ENCODE measurements at places on chromosomes 7 and 10.

GRCh38 chr10:78416031-78417011 lies 382.7 kb downstream of the RPS24 start:
- DNase-seq, result peak; percentile 71

- no peak for DNase-seq
These were observed 85.8 kb upstream of the ADAM12 start for GRCh38 chr10:126474031-126474430.

DNA sequence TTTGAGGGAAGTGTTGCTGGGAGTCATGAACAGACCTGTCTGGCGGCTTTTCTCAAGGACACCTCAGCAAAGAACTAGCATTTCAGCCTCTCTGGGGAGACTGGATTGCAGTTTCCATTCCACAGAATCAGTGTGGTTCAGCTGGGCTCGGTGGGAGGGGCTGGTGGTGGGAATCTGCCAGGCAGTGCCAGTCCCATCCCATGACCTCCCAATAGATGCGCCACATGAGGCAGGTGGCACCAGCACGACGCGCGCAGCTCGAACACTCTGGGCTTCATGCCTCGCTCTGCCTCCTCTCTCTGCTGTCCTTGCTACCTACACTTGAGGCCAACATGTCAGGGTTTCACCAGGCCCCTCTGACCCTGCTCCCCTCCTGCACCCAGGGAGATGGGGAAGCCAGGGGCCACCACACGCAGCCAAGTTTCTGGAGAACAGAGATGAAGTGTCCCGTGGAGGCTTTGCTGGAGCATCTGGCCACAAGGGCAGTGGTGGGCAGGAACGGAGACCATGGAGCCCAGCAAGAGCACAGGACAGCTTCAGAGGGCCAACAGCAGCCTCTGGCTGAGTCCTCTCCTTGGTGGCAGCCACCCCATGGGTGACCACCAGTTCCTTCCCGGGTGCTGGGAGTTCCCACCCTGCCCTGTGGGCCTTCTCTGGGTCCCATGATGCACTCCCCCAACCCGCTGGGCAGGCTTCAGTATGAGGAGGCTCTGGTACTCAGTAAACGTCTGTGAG lies 2.3 kb downstream of the NACAD start:
- DNase-seq, result no peak

- no peak for DNase-seq
These were observed 31.7 kb upstream of the SYPL1 start for GRCh38 chr7:106143711-106144337.

DNA sequence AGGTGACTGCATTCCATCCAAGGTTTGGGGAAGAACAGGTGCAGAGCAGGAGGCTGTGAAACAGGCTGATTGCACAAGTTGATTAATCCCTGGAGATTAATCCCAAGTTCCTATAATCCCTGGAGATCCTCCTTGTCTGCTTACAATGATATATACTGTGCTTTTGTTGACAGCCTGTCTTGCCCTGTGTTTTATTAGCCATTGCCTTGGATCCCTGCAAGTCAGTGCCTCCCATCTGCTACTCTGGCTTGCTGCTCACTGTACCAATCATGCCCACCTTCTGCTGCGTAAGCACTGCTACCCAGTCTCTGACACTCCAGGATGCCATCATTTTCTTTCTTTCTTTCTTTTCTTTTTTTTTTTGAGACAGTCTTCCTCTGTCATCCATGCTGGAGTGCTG lies 65.4 kb downstream of the ANKRD61 start:
- no peak for DNase-seq

GRCh38 chr10:122264436-122264835 lies 6.7 kb upstream of the BTBD16 start:
- DNase-seq, result no peak

DNA sequence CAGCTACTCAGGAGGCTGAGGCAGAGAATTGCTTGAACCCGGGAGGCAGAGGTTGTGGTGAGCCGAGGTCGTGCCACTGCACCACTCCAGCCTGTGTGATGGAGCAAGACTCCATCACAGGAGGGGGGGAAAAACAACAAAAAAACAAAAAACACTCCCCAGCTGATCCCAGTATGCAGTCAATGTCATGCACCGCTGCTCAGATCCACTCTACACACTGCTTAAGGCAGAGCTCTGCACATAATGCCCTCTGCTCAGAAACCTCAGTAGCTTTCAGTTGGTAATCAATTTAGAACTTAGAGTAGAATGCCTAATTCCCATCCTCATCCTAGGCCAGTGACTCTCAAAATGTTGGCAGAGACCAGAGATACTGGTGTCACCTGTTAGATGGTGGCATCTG lies 43.9 kb downstream of the PDSS1 start:
- no peak for DNase-seq

- no peak for DNase-seq
These were observed 131.1 kb upstream of the PTN start for GRCh38 chr7:137474540-137475026.

DNA sequence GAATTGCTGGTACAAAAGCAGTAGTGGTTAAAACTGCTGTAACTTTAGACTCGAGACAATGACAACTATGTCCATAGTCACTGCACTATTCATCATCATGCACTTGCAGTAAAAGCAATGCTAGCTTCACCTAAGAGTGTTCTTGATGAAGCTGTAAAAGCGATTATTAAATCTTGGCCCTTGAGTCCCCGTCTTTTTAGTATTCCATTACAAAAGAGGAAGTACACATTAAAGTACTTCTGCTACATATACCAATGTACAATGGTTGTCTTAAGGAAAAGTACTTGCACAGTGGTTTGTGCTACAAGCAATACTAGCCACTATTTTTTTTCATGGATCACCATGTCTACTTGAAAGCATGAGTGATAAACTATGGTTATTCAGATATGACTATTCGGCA lies 78.3 kb downstream of the ATAD1 start:
- no peak for DNase-seq

GRCh38 chr7:138900035-138900828 lies 81.0 kb downstream of the KIAA1549 start:
- no peak for DNase-seq

DNA sequence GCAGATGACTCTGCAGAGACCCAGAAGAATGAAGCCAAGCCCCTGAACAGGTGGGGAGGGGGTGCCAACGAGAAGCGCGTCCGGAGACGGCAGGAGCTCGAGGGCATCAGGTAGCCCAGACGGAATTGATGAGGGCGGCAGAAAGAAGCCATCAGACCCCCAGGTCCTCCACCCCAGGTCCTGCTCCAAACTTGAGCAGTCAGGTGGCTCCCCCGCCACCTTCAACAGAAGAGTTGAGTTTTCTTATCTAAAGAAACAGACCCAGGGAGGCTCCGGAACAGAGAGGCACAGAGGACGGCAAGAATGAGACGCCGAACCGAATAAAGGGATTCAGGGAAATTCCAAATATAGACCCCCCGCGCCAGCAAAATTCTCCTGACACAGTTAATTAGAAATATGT lies 22.2 kb downstream of the RGS10 start:
- no peak for DNase-seq

DNA sequence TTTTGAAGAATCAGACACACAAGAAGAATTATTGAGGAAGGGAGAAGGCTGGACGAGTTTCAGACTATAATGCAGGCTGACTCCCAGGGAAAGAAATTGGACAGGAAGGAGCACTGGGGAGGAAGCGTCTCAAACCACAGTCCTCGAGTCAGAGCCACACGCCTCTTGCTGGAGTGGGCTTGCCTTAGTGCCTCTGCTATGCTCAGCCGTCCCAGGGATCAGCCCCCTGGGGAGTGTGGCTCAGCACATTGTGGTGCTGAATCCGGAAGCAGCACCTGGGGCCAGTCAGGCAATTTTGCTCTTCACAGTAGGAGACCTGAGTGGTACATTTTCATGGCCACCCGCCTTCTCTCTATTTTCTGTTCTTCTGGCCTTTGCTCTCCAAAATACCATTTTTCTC lies 67.4 kb upstream of the SLC35G1 start:
- no peak for DNase-seq

GRCh38 chr10:83603708-83604107 lies 535.6 kb upstream of the GHITM start:
- DNase-seq, result no peak

- DNase-seq, result no peak
These were observed 1080.9 kb downstream of the SORCS1 start for GRCh38 chr10:106083572-106083971.

DNA sequence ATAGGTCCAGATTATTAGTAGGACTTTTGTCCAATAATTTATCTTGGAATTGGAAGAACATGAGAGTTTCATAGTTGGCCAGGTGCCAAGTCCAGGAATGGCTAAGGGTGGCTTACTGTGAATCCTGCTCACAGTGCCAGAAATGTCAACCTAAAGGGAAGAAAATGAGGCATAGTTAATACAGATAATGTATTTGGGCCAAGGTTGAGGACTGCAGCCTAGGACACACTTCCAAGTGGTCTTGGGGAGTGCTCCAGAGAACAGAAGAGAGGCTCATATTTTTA lies 78.2 kb downstream of the MAPK8 start:
- DNase-seq, result no peak

DNA sequence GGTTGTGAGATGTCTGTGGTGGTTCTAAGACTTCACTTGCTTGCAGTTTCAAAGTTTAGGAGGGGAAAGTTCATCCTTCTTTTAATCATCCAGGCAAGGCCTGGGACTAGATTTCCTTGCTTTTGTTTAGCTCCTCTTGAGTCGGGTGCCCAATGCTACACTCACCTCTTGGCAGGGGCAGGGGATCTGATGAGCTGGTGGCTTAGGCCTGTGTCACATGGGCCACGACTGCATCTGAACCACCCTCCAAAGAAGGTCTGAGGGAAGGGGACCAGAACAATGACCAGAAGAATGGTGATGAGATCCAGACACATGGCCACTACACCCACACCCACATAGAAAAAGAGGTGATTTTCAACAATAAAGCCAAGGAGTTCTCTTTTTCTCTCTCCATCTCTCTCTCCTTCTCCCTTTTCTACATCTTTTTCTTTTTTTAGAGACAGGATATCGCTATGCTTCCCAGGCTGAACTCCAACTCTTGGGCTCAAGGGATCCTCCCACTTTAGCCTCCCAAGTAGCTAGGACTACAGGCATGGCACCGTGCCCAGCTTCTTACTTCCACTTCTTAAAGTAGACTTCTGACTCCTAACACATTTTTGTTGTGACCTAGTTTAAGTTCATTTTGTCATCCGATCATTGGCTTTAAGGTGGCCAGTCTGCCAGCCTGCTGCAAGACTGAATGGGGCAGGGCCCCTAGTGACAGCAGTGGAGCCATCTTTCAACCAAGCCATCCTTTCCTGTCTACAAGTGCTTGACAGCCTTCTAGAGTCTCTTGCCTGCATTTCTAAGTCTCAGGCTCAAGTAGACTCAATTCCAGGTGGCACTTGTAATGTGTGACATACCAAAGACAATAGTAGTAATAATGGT lies 350.9 kb downstream of the RNLS start:
- no peak for DNase-seq

DNA sequence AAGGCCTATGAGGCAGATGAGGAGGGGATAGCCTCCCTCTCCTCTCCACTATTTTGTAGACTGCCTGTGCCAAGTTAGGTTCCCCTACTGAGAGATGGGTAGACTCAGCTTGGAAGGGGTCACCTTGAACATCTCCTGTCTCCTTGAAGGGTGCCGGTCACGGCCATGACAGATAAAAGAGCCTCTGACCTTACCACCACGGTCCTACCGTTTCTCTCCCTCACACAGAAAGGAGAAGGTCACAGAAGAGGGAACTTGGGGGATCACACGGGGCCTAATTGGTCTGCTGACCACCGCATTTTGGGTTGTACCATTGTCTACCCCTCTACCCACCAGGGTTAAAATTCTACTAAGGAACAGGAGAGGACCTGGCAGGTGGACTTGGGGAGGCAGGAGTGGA lies 17.0 kb downstream of the PRSS2 start:
- DNase-seq, result no peak

GRCh38 chr10:95501203-95502094 lies 59.7 kb downstream of the SORBS1 start:
- DNase-seq, result no peak

DNA sequence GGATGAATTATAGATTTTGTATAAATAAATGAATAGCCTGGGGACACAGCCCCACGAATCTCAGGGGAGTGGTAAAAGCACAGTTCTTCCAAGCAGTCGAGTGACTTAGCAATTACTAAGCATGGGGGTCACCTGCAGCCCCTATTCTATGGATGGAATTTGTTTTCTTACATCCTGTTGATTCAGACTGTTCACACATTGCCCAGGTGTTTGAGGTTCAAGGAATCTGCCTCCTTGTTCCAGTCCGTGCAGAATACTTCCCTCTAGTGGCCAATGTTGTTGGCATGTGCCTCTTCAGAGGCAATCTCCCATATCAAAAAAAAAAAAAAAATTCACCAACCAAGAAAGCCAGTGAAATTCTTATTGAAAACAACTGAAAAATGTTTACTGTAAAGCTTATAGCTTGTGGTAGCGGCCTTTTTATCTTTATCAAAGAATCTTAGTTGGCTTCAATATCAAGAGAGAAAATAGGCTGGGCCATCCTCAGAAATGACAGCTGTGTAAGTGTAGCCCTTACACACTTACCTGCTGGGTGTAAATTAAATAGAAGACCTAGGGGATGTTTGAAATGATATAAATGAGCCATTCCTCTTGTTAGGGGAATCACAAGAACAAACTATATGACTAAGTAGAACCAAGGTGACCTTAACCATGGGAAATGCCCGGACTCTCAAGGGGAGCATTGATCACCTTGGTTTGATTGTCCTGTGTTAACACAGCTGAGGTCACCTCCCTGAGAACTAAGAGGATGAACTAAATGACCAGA lies 7.8 kb downstream of the LIPM start:
- peak; percentile 22 for DNase-seq

GRCh38 chr7:26792576-26792975 lies 71.8 kb downstream of the SKAP2 start:
- no peak for DNase-seq

DNA sequence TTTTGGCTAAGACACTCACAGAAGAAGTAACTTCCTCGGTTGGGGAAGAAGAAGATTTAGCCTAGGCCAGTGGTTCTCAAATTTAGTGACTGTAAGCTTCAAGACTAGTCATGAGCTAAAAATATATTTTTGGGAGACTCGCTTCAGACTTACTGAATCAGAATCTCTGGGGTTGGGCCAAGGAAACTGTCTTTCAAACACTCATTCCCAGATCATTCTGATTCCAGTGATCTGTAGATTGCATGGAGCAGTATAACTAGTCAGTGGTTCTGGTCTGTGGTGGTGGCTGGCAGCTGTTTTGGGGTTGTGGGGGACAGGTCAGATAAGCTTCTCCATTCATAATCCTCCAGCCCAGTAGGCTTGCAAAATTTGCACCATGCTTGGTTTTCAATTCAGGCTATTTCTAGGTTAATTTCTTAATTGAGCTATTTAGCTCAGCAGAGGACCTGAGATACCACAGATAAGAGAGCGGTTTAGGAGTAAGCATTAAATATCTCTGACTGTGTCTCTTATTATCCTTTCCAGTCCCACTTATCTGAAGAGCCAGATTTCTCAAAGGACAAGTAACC lies 3.8 kb upstream of the KAT6B start:
- DNase-seq, result no peak

Data from PC-9 (cell line).